ENCODE measurements at places on chromosomes 7 and 10. TPM values are rescaled to one million over a fixed set of nuclear protein-coding genes. Genes with fewer than 3 reads are reported as not detected.

The CALHM3 gene
- total RNA-seq, result 0.49 TPM

The TMEM196 gene
- not detected for total RNA-seq

The VKORC1L1 gene
- 30.9 TPM for total RNA-seq

The CRPPA gene
- 1.6 TPM for total RNA-seq

The SPDYE2B gene
- not detected for total RNA-seq

The PRKAR2B gene
- 15.1 TPM for total RNA-seq

The PLAC9 gene
- total RNA-seq, result not detected

The TMEM184A gene
- 34.8 TPM for total RNA-seq

The SPDYE3 gene
- total RNA-seq, result not detected

The ARMC10 gene
- total RNA-seq, result 53.3 TPM

The UTF1 gene
- not detected for total RNA-seq

The PAX4 gene
- total RNA-seq, result not detected

The TUBB8 gene
- 0.39 TPM for total RNA-seq

The CPSF4 gene
- total RNA-seq, result 67.0 TPM

The CPA4 gene
- 38.7 TPM for total RNA-seq

The LAMB1 gene
- total RNA-seq, result 32.0 TPM

The FAM171A1 gene
- 32.5 TPM for total RNA-seq

The LIPM gene
- total RNA-seq, result not detected

The MTURN gene
- 7.5 TPM for total RNA-seq

The RAMP3 gene
- total RNA-seq, result not detected

The FEZF1 gene
- total RNA-seq, result 0.37 TPM

The SORBS1 gene
- 3.4 TPM for total RNA-seq

The PAPSS2 gene
- 14.6 TPM for total RNA-seq

The CLDN4 gene
- total RNA-seq, result 234 TPM

The MKX gene
- total RNA-seq, result 27.5 TPM

The WDFY4 gene
- total RNA-seq, result 0.22 TPM

The CLEC2L gene
- total RNA-seq, result not detected

The NUTM2D gene
- 2.8 TPM for total RNA-seq

The GIMAP5 gene
- total RNA-seq, result 0.57 TPM

The TRIM50 gene
- not detected for total RNA-seq

The C10orf90 gene
- not detected for total RNA-seq

The PODXL gene
- total RNA-seq, result 37.5 TPM

The MXI1 gene
- 57.0 TPM for total RNA-seq

The GPER1 gene
- total RNA-seq, result 1.2 TPM

The OGDHL gene
- total RNA-seq, result 16.3 TPM

The STEAP4 gene
- 0.15 TPM for total RNA-seq

The PVRIG gene
- total RNA-seq, result 0.30 TPM

The RPP38 gene
- 23.3 TPM for total RNA-seq

The SPACDR gene
- total RNA-seq, result 1.7 TPM

The JCAD gene
- total RNA-seq, result 17.5 TPM

The OPALIN gene
- total RNA-seq, result not detected

The LIPA gene
- 27.1 TPM for total RNA-seq

The LLCFC1 gene
- not detected for total RNA-seq

The ANKRD30A gene
- total RNA-seq, result not detected

The KAZALD1 gene
- 16.0 TPM for total RNA-seq

The AKR1C8 gene
- not detected for total RNA-seq

The PRR15 gene
- total RNA-seq, result 2.9 TPM
